Brain pericyte (primary cell): ENCODE measurements at places on chromosomes 7 and 10.
A peak's percentile ranks its signal among the peaks of the same experiment; 100 is the strongest.

- no peak for DNase-seq
These were observed 48.1 kb downstream of the CTTNBP2 start for GRCh38 chr7:117825132-117825531.

- DNase-seq = no peak
These were observed 193.5 kb upstream of the HDAC9 start for GRCh38 chr7:18302097-18302496.

GRCh38 chr7:13850185-13850752 is 139.2 kb downstream of the ETV1 start:
- peak; percentile 73 for DNase-seq

GRCh38 chr10:79940431-79940830 is 8.5 kb downstream of the SFTPD start:
- DNase-seq = no peak

DNA sequence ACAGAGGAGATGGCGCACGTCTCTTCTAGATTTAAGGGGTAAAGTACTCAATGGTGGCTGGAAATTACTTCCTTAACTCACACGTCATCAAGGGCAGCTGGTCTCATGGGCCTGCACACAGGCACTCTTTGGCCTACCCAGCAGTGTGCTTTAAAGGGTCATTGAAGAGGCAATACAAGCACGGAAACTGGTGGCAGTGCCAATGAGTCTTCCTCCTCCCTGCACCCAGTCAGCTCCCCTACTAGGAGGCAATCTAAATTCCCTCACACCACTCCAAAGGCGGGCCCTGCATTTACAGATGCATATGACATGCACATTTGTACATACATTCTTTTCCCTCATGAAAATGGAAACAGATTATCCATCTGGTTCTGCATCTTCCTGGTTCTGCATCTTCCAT is 47.4 kb downstream of the PPIF start:
- DNase-seq = no peak

DNA sequence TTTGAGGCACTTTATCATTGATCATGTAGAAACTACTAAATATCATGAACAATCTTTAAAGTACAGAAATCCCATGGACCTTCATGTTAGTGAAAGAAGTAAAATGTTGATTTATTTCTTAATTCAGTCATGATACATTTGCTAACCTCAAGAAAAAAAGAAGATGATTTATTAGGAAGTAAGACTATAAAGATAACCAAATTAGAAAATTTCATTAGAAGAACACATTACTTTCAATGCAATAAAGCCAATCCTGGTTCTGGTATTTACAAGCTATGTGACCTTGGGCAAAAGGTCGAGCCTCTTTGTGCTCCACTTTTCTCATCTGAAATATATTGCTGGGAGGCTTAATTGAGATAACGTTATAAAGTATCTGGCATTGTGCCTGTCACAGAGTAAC is 365.0 kb downstream of the KIF20B start:
- DNase-seq = no peak

DNA sequence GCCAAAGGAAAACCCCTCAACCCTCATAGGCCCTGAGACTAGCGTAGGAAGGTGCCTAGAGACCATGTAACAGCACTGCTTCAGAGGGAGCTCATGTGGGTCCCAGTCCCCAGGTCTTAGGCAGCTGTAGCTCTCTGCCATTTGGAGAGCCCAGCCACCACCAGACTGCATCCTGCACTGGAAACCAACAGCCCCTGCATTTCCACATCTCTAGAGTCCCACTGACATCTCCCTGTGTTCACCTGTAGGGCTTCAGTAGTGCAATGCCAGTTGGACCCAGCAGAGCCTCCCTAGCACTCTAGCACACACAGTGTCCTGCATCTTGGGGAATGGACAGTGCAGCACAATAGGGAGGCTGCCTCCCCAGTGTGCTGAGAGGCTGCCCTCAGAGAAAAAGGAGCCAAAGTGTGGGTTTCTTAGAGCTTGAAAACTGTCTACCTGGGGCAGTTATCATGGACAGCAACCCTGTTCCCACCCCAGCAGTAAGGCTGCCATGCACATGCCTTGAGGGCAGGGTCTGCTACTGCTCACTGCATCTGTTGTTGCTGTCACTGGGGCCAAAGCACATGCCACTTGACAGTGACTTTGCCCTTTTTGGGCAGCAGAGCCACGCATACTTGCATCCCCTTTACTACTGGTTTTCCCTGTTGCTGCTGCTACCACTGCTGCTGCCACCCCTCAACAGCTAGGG is 46.7 kb upstream of the ANTXRL start:
- no peak for DNase-seq

DNA sequence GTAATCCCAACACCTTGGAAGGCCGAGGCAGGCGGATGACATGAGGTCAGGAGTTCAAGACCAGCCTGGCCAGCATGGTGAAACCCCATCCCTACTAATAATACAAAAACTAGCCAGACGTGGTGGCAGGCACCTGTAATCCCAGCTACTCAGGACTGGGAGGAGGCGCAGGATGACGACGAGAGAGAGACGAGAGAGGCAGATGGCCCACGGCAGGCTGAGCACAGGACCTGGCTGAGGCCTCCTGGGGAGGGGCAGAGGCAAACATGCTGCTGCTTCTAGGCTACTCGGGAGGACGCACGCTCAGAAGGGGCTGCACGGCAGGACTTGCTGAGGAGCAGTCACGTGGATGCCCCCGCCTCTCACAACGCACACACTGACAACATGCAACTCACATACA is 22.4 kb downstream of the DIP2C start:
- no peak for DNase-seq

GRCh38 chr7:140084972-140085371 is 22.2 kb upstream of the PARP12 start:
- DNase-seq = no peak

GRCh38 chr10:118927321-118927720 is 102.2 kb upstream of the NANOS1 start:
- no peak for DNase-seq

- DNase-seq = no peak
These were observed 159.1 kb downstream of the ARHGAP12 start for GRCh38 chr10:31769564-31769963.

DNA sequence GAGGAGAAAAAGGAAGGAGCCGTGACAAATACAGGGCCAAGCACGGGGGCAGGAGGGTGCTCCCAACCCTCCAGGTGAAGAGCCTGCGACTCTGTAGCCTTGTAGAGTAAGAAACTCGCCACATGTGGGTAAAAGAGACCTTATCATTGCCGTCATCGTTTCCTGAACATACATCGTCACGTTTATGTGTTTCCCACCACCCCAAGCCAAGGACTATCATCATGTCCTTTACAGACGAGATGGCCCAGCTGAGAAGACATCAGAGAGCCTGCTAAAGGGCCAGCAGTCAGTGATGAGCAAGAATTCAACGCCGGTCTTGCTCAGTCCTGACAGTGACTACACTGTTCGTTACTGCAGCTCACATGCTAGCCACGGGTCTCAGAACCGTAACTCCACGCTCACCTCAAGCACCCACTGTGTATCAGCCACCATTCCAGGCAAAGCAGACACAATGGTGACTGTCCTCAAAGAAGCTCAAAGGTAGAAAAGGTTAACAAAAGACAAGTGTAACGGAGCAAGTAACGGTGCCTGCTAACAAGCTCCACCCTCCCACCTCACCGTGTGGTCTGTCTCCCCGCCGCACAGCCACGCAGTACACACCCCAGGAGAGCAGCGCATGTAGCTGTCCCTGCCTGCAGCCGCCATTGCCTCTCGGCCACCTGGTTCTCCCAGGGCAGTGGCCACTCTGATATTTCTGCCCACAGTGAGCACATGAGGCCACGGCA is 147.8 kb downstream of the MAD1L1 start:
- no peak for DNase-seq

DNA sequence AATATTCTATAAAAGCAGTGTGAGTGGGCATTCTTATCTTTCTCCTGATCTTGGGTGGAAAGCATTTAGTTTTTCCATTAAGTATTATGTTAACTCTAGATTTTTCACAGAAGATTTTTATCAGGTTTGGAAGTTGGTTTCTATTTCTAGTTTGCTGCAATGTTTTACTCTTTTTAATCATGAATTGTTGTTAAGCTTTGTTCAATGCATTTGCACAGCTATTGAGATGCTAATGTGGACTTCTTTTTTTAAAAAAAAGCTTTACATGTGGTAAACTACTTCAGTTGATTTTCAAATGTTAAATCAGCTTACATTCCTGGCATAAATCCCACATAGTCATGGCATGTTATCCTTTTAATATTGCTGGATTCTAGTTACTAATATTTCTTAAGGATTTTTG is 363.6 kb upstream of the NRP1 start:
- no peak for DNase-seq

DNA sequence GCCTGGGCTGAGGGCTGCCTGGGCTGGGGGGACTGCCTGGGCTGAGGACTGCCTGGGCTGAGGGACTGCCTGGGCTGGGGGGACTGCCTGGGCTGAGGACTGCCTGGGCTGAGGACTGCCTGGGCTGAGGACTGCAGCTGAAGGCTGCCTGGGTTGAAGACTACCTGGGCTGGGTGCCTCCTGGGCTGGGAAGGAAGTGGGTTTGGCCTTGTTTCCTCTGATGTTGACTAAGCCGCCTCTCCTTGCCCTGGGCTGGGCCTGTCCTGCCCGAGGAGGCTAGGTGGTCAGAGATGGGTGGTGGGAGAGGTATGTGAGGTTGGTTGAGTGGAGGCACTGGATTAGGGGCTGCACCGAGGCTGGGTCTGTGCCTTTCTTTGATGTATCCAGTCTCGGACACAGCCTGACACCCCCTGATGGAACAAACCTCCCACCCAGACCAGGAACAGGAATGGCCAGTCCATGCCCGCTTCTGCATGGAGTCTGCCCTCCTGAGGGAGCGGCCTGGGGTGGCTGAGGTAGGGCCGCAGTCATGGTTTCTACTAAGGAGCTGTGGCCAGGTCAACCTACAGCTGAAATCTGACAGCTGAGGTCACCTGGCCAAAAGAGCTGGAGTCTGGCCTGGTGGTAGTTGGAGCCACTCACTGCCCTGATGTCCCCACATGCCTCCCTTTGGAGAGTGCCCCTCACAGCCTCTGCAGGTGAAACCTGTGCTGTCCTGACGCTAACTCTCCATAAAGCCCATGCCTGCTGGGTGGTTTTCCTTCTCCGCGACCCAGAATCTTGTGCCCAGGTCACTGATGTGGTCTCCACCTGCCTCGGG is 22.3 kb downstream of the SCART1 start:
- no peak for DNase-seq

- no peak for DNase-seq
These were observed 55.8 kb downstream of the CNOT4 start for GRCh38 chr7:135454060-135454459.
